ENCODE measurements at places on chromosomes 5 and 9.

- DNase-seq, result no peak
Measured at GRCh38 chr5:132669966-132670882, 3.6 kb upstream of the IL4 start.

DNA sequence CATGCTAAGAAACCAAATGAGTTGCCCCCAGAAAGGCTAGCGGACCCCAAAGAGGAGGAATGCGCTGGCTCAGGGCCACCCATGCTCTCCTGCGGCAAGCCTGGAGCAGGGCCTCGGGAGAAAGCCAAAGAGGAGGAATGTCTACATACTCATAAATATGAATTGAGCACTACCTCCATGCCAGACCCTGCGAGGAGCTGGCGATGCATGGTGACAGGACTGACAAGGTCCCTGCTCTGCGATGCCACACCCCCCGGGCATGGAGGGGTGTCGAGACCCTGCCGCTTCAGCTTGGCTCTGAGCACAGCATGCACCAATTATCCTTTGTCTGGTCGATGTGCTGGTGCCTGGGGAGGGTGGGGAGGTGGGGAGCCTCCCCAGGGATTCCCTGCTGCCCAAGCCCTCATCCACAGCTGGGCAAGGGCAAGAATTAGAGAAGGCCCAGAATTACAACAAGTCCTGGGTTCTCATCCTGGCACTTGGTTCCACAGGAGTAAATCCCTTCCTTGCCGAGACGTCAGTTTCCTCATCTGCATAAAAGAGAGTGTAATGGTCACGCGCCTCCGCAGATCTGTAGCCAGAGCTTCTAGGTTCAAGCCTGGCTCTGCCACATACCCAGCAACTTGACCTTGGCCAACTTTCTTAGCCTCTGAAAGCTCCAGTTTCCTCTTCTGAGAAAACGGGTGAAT lies 74.4 kb downstream of the FAM114A2 start:
- DNase-seq, result no peak

- DNase-seq, result no peak
Measured at GRCh38 chr9:71885467-71885866, 25.5 kb downstream of the ABHD17B start.

- DNase-seq, result no peak
Measured at GRCh38 chr5:169728-170094, 21.6 kb upstream of the LRRC14B start.

DNA sequence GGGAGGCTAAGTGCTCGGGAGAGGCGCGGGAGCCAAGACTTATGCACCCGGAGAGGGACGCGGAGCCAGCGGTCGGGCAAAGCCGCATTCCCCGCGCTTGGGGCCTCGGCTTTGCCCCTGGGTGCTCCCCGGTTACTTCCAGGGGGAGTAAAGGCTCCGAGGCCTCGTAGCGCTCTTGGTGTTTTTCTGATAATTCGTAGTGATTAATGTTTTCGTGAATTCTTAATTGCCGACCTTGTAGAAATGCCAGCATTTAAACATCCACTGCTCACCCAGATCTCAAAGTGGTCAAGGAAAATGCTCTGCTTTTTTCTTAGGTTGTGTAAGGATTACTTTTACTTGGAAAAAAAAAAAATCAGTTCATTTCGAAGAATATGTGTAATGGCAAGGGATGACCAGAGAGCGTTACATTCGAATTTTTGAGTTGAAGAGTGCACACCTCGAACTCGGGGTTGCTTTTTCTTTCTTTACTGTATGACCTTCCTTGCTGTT lies 654 bp upstream of the TUT7 start:
- no peak for DNase-seq

- no peak for DNase-seq
Measured at GRCh38 chr9:16848179-16848578, 22.3 kb downstream of the BNC2 start.

DNA sequence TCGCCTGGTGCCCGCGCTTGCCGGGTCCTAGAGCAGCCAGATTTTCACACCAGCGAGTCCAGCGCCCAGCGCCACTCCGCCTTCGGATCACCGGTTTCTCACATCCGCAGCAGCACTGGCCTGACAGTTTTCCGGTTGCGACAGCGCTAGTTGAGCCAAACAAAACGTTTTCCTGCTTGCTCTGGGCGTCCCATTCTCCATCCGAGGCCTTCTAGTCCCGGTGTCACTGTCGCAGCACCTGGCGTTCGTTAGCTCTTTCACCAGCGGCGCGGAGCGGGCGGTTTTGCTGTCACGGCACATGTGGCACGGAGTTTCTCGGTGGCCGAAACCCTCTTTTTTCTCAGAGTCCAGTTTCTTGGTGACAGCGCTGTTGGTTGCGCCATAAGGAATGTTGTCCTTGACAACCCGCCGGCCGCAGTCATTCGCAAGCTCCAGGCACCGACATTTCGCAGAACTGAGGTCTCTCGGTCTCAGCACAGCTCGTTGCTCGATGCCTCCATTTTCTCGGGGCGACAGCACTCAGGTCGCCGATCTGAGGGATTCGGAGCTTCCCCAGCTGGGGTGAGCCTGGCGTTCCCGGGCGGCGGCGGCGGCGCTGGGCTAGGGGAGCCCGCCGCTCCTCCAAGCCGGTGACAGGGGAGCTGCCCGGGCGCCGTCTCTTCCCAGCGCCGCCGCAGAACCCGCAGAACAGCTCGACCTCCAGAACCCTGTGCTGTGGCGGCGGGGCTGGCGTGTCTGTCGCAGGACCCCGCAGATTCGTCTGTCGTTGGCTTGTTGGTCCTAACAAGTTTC lies 47.8 kb downstream of the ANXA2R start:
- peak; percentile 89 for DNase-seq

DNA sequence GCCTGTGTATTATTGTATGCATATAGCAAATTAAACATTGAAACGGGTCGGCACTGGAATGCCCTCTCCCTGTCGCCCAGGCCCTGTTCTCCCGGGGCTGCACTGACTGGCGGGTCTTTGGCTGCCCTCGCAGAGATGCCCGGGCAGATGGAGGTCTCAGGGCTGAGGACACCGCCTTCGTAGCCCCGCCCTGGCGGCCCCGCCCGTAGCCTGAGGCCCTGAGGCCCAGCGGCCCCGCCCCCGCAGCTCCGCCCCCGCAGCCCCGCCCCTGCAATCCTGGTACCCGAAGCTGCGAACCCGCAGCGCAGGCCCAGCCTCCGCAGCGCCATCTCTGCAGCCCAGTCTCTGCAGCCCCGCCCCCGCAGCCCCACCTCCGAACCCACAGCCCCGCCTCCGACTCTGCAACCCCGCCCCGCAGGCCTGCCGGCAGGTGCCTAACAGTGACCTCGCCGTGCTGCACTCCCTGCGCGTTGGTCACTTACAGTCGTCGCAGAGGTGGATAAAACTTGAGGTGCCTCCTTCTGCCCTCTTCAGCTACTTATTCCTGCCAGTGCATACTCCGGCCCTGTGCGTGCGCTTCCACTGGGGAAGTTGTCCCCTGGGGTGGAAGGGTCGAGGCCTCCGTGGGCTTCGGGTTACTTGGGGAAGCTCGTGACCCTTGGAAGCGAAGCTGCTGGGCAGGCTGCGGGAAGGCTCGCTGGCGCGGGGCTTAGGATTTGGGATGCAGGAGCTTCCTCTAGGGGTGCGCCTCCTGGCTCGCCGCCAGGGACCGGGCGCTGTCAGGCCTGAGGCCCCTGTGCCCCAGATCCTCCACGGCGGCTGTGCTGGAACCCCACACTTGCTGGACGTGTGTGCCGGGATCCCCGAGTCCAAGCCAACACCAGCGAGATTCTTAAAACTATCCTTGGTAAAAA lies 72.3 kb downstream of the ICE1 start:
- peak; percentile 80 for DNase-seq

- DNase-seq, result no peak
Measured at GRCh38 chr9:127177665-127178265, 55.3 kb upstream of the ANGPTL2 start.

GRCh38 chr9:137319739-137320551 lies 17.9 kb upstream of the NRARP start:
- no peak for DNase-seq

DNA sequence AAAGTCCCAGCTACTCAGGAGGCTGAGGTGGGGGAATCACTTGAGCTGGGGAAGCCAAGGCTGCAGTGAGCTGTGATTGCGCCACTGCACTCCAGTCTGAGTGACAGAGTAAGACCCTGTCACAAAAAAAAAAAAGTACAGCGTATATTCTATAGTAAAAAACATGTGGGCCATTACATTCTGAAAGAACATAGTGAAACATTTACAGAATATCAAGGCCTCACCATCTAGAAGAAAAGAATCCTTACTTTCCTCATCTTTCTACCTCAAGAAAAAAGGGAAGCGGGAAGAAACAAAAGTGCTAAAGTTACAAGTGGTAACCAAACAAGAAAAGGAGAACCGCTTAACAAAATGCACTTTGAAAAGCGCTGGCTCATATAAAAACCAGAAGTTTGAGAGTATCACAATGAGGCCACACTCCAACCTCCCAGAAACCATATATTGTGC lies 5.7 kb upstream of the SYK start:
- no peak for DNase-seq

- DNase-seq, result no peak
Measured at GRCh38 chr5:37703841-37704241, 136.0 kb downstream of the GDNF start.

Data from activated CD4-positive, alpha-beta T cell treated with anti-CD3 and anti-CD28 coated beads, Interleukin-2, amount 50 U/mL, for 16 hours (primary cell).